DMS53 (cell line): ENCODE measurements at places on chromosomes 16 and 17.
A peak's percentile ranks its signal among the peaks of the same experiment; 100 is the strongest.

- peak; percentile 10 for DNase-seq
Measured at GRCh38 chr16:81713295-81713772, 65.8 kb upstream of the PLCG2 start.

DNA sequence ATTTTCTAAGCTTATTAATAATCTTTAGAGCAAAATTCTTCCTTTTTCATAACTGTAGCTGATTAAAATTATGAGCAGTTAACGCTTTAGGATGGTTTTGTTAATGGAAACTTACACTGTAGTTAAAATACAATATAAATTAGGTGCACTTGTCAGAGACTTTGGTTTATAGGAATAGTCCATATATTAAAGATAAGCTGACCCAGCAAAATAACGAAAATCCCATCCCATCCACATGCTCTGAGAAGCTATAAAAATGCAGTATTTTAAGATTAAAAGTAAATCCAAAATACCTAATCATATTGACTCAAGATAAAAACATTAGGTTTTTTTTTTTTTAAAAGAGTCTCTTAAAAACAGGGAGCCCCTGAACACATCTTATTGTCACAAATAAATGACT lies 38.0 kb downstream of the CEP95 start:
- DNase-seq, result no peak

- peak; percentile 64 for DNase-seq
Measured at GRCh38 chr16:81623365-81624102, 155.6 kb upstream of the PLCG2 start.

DNA sequence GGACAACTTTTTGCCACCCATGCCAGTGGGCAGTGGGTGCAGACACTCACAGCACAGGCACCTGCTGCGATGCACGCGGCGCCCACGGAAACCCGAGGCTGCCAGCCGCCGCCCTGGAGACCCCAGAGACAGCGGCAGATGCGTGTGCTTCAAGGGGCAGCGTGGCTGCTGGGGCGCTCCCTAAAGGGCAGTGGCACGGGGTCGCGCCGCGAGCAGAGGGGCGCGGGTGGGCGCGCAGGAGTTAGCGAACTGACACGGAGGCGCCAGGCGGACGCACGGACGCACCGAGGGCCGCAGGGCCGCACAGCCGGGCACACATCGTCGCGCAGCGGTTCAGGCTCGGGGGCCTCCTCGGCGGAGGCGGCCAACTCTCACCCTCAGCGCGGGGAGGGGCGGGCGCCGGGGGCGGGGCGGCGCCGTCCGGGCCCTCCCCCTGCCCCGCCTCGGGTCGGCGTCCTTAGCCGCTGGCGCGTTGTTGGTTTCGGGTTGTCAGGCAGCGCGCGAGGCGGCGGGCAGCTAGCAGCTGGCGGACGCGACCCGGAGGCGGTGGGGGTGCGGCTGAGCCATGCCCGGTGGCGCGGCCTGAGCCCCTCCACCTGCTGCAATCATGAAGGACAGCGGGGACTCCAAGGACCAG lies at the start of gene KIF19:
KIF19 (plus strand) TSS at position 484 of the 637 bp plus-strand sequence; CDS start at position 608, 124 bp downstream.
- DNase-seq, result peak; percentile 92

GRCh38 chr17:1315409-1315808 lies 35.9 kb downstream of the TRARG1 start:
- DNase-seq, result no peak

DNA sequence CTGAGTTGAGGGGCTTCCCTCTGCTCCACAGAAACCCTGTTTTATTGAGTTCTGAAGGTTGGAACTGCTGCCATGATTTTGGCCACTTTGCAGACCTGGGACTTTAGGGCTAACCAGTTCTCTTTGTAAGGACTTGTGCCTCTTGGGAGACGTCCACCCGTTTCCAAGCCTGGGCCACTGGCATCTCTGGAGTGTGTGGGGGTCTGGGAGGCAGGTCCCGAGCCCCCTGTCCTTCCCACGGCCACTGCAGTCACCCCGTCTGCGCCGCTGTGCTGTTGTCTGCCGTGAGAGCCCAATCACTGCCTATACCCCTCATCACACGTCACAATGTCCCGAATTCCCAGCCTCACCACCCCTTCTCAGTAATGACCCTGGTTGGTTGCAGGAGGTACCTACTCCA lies 26.0 kb downstream of the STH start:
- DNase-seq, result no peak
